ENCODE measurements at places on chromosomes 5 and 9.

DNA sequence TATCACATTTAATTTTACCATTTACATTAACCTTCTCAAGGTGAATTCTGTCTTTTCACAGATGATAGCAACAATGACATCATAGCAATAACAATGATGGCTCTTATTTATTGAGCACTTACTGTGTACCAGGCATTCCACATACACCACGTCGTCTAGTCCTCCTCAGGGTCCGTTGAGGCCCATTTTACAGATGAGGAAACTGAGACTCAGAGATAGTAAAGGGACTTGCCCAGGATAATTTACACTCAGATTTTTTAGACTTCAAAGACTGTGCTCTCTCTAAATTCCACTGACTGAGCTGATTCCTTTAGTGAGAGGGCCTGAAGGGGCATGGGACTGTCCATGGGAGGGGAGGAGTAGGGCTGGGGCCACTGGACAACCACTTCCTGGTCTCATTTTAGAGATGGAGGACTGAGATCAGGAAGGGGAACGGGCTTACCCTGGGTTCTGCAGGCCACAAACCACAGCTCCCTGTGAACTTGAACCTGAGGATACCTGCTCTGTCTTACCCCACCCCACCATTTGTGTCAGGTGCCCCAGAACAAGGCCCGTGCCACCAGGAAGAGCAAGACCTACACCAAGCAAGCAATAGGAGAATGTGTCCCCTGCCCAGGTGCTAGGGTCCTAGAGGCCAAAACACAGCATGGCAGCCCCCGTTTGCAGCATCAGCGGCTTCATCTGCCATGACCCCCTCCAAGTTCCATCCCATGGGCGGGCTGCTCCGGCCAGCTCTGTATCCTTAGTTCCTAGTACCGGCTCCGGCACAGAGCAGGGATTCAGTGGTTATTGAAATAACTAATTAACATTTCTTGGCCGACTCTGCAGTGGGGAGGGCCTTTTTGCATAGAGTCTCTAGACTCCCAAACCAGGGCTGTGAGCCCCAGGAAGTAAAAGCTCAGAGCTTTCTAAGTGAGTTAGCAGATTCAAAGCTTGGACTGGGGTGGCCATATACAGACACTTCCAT lies 96.6 kb downstream of the RGS3 start:
- DNase-seq: no peak

DNA sequence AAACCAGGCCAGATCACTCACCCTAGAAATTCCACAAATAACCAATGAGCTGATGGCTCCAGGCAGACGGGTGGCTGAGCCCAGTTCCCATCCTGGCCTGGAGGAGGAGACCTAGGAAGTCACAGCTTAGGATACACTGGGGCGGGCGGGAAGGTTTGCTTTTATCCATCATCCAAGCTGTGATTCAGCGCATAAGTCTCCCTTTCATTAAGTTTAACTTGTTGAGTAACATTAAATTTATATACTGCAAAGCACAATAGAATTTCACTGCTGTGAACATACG lies 55.7 kb downstream of the THBS4 start:
- DNase-seq: no peak

GRCh38 chr9:94892675-94893074 lies 166.2 kb downstream of the AOPEP start:
- DNase-seq: no peak

GRCh38 chr5:151001436-151001835 lies 19.0 kb upstream of the GPX3 start:
- DNase-seq: no peak

DNA sequence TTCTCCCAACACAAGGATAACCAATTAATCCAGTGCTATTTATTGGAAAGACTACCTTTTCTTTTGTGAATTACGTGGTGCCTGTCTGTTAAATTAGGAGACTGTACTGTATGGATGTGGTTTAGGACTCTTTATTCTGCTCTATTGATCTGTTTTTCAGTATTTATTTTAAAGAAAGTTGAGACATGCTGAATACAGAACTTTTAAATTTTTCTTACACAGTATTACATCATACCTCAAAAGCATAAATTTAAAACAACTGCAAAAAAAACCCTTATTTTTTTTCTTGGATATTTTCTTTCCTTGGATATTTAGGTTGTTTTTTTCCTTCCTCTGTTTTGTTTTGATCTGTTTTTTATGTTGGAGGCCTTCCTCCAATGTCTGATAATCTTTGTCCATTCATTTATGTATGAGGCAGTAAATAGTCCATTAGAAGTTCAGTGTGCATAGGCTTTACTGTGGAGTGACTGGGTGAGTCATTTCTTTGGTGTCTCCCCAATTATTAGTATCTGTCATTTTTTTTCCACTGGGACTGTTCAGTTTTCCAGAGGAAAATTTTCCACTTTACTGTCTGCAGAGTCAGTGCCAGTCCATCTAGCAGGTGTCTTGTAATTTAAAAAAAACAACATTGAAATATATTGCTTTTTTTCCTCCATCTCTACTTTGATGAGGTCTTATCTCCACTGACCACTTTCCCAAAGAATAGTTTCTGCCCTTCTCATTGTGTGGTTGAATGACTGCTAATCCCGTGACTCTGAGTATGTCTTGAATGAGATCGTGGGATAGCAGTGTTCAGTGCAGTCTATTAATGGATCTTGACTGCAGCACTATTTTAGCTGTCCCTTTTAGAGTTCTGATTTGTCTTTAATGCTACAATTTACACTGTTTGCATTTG lies 15.2 kb downstream of the CYSTM1 start:
- DNase-seq: no peak

DNA sequence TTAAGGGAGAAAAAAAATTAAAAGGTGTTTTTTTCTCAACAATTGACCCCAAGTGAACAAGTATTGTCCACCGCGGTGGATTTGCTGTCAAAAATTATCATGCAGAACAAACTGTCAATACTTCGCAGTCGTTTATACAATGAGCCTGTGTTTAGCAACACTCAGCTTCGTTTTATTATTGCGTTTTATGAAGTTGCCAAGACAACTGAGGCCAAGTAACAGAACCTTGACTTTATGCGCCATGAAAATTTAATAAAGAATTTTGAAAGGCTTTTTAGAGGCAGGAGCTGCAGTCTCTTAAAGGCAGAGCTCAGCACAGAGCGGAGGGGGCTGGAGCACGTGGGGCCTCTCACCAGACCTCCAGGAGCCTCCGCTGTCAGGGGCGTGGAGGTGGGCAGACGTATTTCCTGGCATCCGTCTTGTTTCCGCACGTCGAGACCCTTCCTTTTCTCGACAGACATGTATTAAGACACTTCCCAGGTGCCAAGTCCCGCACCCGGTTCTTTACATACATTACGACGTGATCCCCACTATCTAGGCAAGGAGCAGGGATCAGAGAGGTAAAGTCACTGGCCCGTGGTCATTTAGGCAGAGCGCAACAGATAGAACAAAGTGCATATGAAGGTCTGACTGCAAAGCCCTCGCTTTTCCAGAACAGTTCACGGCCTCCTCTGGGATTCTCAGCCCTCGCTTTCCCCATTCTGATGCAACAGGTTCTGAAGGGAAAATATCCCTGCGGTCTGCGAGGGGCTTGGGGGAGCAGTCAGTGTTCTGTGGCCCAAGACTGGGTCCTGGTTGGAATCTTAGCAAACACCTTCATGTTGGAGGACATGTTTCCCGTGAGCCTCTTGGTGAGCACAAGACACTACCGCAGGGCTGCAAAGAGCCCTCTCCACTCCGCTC lies 164.4 kb downstream of the DAB2IP start:
- no peak for DNase-seq

GRCh38 chr9:89277454-89277853 lies 33.5 kb upstream of the CKS2 start:
- no peak for DNase-seq

DNA sequence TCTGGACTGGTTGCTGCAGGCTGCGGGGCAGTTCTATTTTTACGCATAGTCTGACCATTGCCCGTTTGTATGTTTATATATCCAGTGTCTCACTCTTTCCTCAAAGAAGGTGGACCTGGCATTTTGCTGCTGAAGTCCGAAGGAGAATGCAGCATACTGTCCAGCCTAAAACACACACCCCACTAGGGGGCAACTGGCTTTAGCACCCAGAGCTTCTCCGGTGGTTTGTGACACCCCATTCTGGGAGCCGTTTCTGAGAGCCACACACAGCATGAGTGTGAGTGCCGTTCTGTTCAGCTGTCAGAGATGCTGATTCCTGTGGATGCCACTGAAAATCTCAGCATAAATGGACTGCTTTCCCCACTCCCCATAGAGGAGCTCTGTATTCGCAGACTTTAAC lies 290.5 kb upstream of the TAS2R1 start:
- DNase-seq: no peak

DNA sequence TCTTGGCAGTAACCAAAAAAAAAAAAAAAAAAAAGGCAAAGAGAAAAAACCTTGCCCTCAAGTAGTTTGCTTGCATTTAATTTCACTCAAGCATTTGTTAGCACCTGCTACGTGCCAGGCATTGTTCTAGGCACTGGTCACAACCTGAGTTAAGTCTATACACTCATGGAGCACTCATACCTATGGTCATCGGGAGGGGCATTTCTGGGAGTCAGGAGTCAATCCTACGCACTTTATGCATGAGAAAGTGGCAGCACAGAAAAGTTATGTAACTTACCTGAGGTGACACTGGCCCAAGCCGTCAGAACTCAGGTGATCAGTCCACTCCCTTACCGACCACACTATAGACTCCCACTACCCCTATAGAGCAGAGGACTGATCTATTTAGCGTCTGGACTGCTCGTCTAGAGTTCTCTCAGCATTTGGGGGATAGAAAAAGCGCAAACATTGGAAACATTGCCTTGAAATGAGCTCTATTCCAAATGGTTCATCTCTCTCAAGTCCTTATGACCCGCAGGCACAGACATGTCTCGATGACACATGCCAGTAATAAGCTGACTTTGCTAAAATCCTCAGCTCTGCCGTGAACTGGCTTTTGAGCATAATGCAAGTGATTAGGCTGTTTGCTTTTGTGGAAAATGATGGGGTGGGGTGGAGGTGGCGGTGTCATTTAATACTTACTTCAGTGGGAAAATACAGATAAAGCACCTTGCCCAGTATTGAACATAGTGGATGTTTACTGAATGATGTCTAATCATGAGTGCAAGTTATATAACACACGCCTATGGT lies 160.2 kb downstream of the ARHGEF28 start:
- peak; percentile 49 for DNase-seq

- DNase-seq: no peak
Measured at GRCh38 chr5:57749396-57749795, 266.8 kb upstream of the ACTBL2 start.

GRCh38 chr9:98521141-98521540 lies 187.6 kb downstream of the GABBR2 start:
- no peak for DNase-seq

DNA sequence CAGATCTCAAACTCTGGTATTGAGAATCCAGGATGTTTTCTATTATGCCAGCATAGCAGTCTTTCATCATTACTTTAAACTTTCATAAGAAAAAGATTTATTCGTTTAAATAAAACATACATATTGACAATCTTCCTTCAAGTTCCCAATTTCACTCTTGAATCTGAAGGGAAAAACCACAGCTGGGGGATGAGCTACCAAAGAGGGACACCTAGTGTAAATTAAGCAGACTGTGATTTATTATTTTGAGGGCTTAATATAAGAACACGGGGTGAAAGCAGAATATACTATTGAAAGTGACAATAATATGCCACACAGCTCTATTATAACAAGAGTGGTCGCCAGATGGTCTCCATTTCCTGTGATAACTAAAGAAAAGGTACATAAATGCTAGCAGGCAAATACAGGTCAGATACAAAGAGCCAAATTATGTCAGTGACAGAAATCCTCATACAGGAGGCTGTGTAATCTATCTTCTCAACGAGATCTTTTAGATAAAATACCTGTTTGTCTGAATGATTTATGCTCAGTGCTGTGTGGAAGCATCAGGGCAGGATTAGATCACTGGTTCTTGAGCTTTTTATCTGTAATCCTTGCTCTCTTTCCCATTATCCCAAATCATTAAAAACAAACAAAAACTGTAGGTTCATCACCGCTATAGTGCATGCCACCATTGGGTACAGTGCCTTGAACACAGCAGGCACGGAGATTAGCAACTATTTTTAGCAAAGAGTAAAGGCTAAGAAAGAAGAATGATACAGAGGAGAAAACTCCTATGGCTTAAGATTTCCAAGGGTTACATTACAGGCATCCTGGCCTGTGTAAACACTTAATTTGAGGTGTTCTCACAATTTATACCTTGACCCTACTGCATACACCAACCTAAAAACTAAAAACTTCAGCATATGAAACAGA lies 116.6 kb downstream of the DROSHA start:
- DNase-seq: no peak

GRCh38 chr5:134553821-134554267 lies 28.4 kb downstream of the JADE2 start:
- DNase-seq: no peak

GRCh38 chr9:127977009-127977883 lies 3.5 kb downstream of the EEIG1 start:
- DNase-seq: no peak

GRCh38 chr5:127186657-127187056 lies 103.9 kb upstream of the MEGF10 start:
- DNase-seq: peak; percentile 13

GRCh38 chr5:109907731-109908130 lies 218.0 kb downstream of the MAN2A1 start:
- DNase-seq: peak; percentile 26

DNA sequence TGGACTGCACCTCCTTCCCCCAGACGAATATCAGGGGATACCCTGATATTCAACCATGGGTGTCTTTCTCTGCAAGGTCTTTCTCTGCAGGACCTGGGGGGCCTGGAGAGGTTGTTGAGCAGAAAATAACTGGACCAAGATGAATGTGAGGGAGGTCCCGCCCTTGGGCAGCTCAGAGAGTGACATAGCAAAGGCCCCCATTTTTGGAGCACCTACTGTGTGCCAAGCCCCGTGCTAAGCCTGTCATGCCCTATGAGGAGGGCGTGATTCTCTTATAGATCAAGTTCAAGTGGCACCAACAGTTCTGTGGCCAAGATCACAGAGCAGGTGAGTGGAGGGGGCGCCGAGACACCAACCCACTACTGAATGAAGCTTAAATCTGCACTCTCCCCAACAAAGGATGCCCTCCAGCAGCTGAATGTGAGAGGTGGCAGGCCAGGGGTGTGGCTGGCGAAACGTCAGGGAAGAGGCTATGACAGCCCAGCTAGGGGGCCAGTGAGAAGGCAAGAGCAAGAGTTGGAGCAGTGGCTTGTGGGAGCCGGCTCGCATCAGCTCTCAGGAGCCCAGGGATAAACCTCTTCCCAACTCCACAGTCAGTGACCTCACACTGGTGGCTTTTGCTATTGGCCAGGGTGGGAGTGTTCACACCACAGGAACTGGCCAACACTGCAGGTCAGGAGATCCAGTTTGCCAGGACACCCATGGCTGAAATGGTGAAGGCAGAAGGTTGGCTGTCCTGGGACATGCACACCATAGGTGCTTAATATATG lies 5.3 kb downstream of the SARDH start:
- DNase-seq: no peak

DNA sequence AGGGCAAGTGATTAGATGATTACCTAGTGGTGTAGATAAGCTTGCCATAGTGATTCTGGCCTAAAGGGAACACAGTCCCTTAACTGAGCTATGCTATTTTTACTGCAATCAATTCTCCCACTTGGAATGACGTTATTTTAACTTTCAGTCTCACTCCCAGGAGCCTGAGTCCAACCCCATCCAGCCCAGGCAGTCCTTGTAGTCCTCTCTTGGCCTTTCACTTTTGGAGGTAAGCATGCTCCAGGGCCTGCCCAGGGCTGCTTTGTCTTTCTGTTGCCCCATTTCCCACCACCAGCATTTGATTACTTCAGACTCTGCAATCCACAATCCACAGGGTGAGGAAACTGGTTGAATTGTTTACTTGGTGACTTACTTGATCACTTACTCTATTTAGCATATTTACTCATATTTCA lies 233.0 kb downstream of the CD180 start:
- peak; percentile 26 for DNase-seq

GRCh38 chr9:122875523-122875922 lies 29.6 kb downstream of the RC3H2 start:
- no peak for DNase-seq

Data from hepatocyte (in vitro differentiated cells).